ENCODE measurements at places on chromosomes 7 and 10.

GRCh38 chr10:29239569-29240472 is 49.0 kb upstream of the LYZL1 start:
- no peak for DNase-seq

GRCh38 chr7:150982351-150982750 is 4.2 kb upstream of the KCNH2 start:
- no peak for DNase-seq

DNA sequence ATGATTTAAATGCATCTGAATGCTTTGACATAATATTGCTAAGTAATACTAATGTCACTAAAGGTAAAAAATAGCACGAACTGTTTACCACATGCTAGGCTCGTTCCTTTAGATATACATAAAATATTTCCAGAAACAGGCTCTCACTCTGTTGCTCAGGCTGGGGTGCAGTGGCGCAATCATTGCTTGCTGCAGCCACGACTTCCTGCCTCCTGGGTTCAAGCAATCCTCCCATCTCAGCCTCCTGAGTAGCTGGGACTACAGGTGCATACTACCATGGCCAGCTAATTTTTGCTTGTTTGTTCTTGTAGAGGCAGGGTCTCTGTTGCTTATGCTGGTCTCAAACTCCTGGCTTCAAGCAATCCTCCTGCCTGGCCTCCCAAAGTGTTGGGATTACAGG is 183.3 kb downstream of the SGMS1 start:
- no peak for DNase-seq

DNA sequence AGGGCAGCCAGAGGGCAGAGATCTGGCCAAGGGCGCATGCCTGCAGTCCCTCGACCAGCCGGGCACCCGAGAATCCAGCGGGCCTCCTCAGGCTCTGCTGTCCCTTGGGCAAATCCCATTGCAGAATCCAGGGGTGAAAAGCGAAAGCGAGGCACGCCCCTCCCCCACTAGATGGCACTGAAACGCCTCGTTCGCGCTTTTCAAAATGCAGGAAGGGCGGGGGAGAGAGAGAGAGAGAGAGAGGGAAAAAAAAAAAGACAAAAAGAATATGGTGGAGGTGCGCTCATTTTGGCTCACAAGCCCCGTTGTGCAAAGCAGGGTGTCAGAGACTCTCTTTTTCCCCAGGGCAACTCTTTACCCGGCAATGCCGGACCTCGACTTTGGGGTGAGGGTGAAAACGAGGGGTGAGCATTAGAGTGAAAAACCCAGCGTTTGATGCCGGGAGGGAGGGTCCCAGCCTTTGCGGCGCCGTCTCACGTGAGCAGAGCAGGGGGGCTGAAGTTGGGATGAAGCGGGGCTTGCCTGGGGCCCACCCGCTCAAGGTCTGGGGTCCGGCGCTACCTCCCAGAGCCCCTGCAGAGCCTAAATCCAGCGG is 2.5 kb upstream of the TMEM178B start:
- no peak for DNase-seq

GRCh38 chr10:11604865-11605650 is 6.4 kb downstream of the USP6NL start:
- no peak for DNase-seq

- no peak for DNase-seq
Observed at GRCh38 chr7:116560021-116560970, 35.5 kb downstream of the CAV1 start.

DNA sequence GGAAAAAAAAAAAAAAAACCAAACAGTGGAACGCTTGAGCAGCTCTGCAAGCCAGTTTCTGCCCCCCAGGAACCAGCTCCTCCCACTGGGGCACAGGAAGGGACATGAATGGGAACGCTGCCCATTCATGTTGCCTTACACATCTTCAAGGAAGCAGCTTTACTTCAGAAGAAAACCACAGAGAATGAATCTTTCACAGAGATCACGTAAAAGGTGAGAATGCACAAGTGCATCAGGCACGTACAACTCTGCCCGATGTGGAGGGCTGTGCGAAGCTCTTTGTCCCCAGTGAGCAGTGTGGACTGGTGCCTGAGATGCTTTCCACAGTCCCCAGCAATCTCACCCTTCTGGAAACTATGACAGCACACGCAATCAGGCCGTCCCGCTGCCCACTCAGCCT is 106.2 kb downstream of the DLG5 start:
- DNase-seq = no peak

DNA sequence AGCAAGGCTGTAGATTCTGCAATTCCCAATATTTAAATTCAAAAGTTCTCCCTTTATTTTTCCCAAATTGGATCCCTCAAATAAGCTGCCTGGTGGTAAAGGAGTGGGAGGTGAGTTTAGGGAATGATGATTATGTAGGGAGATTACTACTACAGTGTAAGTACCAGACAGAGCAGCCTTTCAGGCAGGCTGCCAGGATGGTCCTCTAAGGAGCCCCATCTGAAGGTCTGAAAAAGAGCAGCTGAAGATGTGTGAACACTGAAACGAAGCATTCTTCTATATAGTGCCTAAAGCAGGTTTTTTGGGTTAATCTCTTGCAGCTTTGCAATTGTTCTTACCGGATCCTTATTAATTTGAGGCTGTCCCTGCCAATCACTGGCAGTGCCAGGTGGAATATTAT is 84.7 kb downstream of the CREB5 start:
- no peak for DNase-seq

DNA sequence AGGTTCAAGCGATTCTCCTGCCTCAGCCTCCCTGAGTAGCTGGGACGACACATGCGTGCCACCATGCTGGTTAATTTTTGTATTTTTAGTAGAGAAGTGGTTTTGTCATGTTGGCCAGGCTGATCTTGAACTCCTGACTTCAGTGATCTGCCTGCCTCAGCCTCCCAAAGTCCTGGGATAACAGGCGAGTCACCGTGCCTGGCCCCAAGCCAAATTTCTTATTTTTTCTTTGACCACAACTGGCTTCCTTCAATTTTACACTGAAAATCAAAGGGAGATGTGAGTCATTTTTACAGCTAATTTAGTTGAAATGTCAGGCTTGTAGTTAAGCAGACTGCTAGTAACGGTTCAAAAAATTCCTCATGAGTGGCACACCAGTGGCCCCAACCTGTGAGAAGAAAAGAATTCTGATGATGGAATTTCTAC is 7.8 kb downstream of the RNF216 start:
- no peak for DNase-seq

DNA sequence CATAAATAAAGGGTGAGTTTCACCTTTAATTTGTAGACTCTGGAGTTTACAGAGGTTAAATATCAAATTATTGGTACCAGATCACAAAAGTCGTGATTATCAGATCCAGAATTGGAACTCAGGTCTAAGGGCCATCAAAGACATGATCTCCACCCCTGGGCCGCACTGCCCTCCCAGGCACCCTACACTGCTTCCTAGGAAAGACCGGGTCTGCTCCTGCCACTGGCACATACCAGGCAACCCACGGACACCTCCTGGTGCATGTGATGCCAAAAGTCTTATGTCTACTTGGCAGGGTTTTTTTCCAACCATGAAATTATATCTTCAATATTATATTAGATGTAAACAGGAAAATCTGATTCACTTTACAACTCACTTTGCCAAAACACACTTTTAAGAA is 452.8 kb downstream of the PTPRN2 start:
- DNase-seq = no peak

DNA sequence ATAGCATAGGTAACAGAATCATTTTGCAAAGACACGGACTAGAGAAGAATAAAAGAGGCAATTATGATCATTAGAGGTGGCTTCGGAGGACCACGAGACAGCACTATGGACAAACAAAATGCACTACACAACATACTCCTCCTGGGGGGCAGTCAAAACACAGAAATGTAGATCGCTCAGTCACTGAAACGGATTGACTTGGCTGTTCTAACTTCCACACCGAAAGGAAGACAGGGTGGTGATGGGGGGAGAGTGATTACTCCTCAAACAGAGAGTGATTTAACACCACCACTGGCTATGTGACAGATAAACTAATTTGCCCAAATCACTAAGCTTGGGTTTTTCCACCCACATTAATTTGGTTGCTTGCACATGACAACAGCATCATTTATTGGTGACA is 14.1 kb upstream of the PPA1 start:
- DNase-seq = no peak

- no peak for DNase-seq
Observed at GRCh38 chr10:73576178-73576889, 14.8 kb downstream of the USP54 start.

DNA sequence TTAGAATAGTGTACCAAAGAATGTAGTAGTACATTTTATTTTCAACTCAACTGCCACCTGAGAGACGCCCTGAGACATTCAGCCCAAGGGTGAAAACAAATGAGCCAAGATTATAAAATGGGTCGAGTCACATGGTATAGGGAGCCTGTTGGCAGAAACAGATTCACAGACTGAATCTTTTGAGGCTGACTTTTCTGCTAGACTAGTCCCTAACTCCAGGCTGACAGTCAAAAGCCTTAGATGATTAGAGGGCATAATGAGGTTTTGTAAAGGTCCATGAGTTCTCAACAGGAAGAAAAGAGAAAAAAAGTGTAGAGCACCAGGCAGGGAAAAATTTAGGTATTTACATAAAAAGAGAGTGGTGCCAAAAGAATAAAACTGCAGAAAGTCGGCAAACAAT is 128.0 kb downstream of the NXPH1 start:
- DNase-seq = no peak

DNA sequence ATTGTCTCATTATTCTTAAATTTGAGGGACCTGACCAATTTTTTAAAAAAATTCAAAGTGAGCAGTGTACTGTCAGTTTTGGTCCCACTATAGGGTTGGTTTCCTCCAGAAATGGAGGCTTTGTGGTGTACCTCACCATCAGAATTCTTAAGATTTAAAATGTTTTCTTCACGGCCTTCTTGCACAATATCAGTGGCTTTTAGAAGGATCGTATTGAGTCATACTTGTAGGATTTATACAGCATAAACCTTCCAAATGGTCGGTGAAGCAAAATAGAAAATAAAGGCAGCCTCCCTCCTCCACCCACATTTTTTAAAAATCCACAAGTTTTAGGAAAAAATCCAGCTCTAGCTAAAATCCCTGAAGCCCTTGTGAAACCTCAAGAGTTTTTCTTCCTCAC is 126.4 kb downstream of the RNLS start:
- no peak for DNase-seq

DNA sequence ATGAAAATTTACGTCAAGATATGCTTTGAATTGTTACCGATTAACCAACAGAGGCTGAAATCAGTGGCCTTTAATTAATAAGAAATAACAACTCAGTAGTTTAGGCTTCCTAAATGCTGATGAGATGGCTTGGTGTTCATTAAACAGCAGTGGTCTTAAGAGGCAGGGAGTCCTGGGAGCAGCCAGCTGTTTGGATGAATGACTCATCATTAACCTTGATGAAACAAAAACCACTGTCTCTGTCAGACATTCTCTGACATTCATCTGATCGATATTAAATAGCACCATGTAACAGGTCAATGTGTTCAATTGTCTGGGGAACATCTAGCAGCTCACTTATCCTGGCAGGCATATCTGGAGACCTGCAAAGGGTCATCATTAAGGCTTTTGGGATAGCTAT is 234.2 kb upstream of the LRRN3 start:
- DNase-seq = no peak

DNA sequence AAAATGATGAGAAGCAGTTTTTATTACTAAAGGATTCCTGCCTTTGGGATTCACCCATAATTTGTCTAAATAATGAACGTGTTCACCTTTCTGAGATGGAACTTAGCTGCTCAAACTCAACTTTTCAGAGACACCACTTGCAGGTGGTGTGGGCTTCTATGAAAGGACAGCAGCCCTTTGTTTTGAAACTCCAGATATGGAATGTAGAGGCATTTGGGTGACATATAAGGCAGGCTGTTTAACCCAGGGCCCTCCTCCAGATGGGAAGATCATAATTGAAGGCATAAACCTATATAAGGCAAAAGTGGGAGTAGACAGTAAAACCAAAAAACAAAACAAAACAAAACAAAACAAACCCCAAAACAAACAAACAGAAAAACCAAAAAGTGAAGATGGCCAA is 11.9 kb upstream of the HUS1 start:
- no peak for DNase-seq

GRCh38 chr10:102593074-102593803 is 51.0 kb upstream of the TRIM8 start:
- DNase-seq = no peak

DNA sequence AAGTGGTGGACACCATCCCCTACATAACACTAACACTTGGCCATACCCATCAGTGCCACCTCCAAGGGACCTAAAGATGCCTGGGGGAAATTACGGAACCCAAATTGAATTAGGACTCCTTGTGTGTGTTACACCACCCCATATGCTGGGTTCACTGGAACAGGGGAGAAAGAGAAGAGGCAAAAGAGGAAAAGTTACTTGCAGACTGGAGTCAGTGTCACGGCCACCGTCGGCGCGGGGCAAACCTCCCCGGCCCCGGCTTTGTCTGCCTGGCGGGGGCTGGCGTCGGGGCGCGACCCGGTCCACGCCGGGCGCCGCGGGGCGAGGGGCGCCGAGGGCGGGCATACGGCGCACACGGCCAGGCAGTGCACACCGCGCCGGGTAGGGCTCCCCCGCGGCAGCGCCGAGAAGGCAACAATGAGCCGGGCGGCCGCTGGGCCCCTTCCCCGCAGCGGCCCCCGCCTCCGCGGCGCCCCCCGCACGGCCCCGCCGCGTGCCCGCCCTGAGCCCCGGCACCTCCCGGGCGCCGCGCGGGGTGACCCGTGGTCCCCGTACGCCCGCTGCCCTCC is 171.1 kb downstream of the FAM107B start:
- peak; percentile 73 for DNase-seq

DNA sequence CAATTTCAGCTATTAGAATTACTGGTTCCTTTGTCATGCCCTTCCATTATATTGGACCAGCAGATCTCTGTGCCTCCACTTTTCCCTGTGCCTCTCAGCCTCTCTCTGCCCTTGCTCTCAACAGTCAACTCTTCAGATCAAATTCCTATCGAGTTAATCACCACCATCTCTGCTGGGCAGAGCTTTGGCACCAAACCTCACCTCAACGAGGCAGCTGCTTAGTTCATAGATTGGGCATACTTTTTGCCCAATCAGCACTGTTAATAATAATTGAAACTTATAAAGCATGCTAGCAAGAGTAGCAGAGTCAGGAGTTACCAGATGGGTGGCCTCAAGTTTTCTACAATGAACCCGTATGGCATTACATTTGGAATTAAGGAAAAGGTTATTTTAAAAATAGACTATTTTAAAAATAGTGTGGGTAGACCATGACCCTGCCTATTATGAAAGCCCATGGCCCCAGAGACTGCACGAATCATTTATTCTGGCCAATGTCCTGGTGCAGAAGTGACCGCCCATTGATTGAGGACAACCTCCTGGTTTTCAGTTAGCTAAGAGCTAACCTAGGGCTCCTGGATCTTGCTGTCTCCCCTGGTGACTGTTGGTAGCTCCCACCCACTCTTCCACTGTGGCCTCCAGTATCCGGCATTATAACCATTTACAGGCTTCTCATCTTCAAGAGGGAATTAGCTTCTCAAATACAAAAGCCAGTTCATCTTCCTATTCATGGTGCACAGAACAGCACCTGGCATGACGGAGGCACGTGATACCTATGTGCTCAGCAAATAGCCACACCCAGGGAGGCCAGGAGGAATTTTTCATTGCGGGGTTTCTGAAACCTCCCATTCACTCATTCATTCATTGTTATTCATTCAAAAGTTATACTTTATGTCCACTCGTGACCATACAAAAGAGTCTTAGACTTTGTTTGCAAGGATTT is 265.4 kb downstream of the INHBA start:
- no peak for DNase-seq

Data from stimulated activated effector memory CD8-positive, alpha-beta T cell treated with anti-CD3 and anti-CD28 coated beads, Interleukin-12 subunit alpha, Interleukin-12 subunit beta, amount 100 ng/mL, for 72 hours (primary cell).